8988T (cell line): ENCODE measurements at places on chromosomes 1 and 21.
A peak's percentile ranks its signal among the peaks of the same experiment; 100 is the strongest.

DNA sequence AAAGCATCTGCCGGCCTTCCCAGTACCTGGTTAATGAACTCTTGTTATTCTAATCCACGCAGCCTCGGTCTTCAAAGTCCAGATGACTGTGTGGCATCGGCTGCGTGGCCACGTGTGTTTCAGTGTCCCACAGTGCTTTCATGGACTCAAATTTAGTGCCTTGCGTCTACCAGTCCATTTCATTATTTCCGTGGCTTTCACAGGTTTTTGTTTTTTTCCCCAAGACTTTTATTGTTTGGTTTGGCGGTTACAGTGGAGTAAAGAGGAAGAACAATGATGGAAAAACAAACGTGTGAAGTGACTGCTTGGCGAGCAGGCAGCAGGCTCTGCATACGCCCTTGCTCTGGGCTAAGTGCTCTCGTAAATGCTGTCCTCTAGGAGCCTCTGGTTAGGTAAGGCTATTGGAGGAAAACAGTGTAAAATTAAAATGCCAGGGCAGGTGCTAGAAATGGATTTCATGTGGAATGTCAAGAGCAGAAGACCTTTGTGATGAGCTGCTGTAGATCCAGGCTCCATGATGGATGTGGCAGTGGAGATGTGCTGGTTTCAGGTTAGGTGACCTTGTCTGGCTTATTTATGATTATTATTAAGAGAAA, 536.3 kb downstream of the KIF26B start:
- DNase-seq, result no peak

DNA sequence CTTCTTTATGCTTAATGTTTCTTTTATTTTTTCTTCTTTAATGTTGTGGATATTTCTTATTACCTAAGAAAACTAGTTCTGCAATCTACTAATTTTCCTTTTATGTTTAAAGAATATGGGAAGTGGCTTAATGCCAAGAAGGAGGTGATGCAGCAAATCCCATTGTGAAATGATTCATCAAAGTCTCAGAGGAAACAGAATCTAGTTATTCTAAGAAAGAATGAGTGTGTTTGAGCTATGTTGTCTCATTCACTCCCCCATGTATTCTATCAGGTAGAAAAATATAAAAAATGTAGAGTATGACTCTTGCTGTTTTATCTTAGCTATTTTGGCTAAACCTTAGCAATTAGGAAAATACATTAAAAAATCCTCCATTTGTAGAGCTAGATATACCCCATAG, 659.9 kb upstream of the RGS18 start:
- no peak for DNase-seq

GRCh38 chr1:187987236-187987776, 1158.6 kb downstream of the PLA2G4A start:
- no peak for DNase-seq

DNA sequence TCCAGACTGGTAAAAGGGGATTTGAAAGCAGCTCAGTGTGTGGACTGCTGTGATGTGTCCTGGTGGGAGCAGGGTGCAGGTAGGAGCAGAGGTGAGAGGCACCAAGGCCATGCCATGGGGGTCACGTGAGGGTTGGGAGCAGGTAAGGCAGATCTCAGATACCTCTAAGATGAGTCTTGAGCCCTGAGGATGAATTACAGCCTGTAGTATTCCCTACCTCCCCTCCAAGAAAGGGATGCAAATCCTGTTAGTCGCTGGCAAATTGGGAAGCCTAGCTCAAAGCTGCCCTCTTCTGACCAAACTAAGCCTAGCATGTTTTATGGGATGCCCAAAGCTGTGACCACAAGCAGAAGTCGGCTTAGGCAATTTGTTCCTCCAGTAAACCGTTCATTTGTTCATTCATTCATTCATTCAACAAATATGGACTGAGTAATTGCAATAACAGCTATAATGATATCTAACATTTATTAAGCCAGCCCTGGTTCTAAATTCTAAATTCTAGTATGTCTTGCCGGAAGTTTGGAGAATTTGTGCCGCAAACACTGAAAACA, 3.9 kb upstream of the NUAK2 start:
- DNase-seq, result peak; percentile 64

GRCh38 chr1:217943361-217943760, 312.2 kb downstream of the SPATA17 start:
- DNase-seq, result no peak

- DNase-seq, result no peak
Observed at GRCh38 chr1:192357924-192358323, 41.1 kb downstream of the RGS21 start.

- DNase-seq, result no peak
Observed at GRCh38 chr1:40887012-40887378, 24.8 kb upstream of the CITED4 start.
